ENCODE measurements at places on chromosomes 1 and 21.
A peak's percentile ranks its signal among the peaks of the same experiment; 100 is the strongest.

GRCh38 chr1:19209439-19209989, 552 bp downstream of the UBR4 start:
- DNase-seq: peak; percentile 53

DNA sequence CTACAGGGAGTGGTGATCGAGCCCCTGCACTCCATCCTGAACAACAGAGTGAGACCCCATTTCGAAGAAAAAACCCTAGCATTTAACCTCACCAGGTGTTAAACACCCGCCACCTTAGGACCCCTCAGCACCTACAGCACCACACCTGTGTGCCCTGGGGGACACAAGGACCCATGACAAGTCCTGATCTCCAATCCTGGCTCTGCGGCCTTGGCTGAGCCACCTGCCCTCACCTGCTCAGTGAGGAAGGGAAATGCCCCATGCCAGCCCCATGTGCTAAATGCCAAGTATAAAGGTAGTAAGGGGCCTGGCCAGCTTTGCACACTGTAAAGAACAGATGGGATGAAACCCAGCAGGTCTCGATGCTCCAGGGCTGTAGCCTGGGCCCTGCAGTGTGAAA, 11.1 kb downstream of the MRTO4 start:
- DNase-seq: no peak

DNA sequence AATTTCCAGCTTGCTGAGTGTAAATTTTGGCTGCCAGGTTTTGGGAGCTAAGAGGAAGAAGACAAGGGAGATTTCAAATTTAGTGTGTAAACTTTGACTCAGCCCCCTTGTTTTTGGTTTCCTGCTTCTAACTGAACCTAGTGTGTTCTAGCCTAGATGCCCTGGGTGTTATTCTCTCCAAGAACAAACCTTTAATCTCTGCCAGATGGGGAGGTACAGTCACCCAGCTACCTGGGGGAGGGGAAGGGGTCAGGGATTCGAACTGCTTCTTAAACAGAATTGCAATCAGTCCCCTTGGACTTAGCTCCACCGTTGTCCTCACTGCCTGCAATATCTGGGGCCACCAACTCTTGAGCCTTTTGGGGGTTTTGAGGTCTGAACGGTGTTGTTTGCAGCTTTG, 238.9 kb downstream of the KIF26B start:
- DNase-seq: no peak

DNA sequence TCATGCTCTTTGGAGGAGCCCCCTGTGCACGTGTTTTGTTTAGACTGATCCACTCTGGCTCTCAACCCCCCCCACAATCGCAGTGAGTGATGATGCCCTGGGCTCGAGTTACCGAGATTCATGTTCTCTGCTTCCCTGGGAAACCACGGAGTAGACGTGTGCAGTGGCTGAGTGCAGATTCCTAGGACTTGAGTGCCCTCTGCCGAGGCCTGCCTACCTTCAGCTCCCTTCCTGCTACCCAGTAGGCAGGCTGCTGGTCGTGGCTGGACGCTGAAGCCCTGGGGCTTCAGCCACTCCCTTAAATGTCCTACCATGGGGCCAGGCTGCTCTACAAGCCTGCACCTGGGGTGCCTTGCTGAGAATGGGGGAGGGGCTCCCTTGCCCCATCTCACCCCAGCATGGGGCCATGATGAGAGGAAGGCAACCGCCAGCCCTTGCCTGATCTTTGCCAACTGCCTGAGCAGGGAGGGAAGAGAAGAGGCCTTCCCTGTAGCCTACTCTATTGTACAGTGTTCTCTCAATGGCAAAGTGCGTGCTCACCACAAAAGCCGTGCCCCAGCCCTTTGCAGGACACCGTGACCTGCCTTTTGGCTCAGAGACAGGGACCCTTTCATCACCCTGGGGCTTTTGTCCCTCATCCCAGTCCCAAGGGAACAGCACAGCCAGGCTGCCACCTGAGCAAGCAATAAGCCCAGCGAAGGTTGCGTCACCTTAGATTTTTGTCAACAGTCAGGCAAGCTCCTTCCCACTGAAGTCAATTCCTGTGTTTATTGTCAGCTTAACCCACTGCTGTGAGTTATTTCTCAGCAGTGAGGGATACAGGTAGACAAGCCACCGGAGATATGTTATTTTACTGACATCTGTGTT, 4.1 kb upstream of the GRIK3 start:
- DNase-seq: no peak

GRCh38 chr1:36881068-36881405, 153.3 kb downstream of the GRIK3 start:
- no peak for DNase-seq

- DNase-seq: peak; percentile 56
Observed at GRCh38 chr1:89724369-89725010, 91.6 kb downstream of the LRRC8C start.

GRCh38 chr1:26852701-26853100, 10.2 kb upstream of the SFN start:
- no peak for DNase-seq

DNA sequence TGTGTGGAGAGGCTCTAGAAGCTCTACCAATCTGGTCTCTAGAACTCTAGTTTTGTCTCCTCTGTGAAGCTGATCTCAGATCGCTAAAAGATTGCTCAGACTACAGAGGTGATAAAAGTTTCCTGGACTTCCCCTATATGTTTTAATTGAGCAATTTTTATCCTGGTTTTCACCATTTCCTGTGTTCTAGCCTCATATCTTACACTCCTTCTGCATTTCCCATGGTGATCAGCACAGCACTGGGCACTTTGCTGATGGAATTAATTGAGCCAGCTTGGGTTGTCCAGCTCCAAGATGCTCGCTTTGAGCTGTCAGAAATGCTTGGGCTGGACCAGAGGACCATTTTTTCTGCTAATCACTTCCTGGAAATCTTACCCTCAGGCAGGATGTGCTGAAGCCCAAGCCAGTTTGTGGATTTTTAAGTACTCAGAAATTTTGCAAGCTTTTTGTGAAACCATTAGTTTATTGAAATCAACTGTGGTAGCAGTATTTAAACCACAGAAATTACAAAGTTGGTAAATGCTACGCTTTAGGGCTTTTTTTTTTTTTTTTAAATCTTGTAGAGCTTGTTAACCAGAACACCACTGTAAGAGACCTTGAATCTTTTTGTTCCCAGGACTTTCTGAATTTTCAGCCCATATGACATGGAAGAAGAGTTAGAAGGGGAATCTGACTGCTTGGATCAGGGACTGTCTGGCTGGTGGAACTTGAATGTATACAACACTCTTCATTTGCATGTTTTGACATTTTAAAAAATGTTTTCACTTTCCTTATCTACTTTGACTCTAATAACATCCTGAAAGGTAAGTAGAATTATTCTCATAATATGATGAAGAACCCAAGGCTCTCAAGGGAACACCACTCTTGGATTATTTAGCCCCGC, 28.4 kb downstream of the CD48 start:
- no peak for DNase-seq

GRCh38 chr1:236734141-236734765, 48.0 kb downstream of the ACTN2 start:
- peak; percentile 65 for DNase-seq

DNA sequence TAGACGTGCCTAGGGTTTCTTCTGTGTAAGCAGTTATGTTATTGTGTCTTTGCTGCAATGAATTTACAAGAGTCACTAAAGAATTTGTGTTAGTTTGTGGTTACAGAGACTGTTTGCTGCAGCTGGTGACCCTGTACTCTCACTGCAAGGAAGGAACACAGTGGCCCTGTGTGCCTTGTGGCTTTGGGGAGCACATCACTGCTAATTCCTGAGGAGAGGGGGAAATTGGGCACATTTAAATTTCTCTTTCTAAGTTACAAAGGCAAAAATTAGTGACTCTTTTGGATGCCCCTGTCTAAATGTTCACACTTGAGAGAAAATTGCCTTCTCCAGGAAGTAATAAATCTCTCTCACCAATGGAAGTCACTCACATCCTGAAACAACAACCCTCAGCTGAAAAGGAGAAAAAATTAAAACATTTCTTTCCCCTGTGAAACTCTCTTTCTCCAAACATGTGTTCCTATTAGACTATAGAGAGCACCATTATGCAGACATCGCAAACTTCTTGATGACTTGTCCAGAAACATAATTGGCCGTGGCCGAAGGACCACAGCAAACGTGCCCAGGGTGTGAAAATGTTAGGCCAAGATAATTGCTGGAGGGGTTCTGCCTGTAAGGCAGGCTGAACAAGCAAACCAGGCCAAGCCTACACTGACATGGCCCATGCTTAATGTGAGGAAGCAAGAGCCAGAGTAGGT, 32.3 kb upstream of the SPAG17 start:
- no peak for DNase-seq

DNA sequence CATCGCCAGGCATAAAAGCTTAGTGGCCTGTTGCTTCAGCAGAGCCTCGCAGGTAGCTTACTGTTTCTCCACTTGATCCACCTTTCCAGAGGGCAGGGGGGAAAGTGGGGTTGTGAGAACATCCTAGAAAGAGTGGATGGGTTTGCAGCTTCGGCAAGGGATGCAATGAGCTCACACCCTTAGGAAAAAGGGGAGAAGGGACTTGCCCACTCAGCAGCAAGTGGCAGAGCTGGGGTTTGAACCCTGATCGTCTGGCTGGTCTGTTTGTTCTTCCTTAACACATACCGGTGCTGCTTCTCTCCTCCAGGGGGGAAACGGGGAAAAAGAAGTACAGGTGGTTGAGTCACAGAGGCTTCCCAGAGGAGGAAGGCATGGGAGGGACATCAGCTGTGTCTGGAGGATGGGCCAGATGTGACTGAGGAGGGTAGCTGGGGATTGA, 1.0 kb downstream of the TMEM201 start:
- DNase-seq: no peak

- DNase-seq: peak; percentile 96
Observed at GRCh38 chr1:156502894-156503697, 2.5 kb upstream of the MEF2D start.

- no peak for DNase-seq
Observed at GRCh38 chr1:45355683-45356082, 15.4 kb upstream of the MUTYH start.

DNA sequence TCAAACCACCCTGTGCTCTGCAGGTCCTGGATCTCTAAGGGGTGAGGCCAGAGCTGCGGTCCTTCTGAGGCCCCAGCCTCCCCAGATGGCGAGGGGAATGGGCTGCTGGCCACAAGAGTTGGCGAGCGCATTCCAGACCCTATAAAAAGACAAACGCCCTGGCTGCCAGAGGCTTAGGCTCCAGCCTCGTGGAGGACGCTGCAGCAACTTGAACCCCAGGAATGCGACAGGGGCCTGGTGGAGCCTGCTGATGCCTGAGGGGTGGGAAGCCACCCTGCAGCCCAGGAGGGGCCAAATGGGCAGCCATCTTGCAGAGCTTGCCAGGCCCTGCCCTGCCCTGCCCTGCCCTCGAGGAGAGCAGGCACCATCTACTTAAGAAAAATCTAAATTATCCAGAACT, 8.6 kb downstream of the CACNA1S start:
- DNase-seq: no peak

DNA sequence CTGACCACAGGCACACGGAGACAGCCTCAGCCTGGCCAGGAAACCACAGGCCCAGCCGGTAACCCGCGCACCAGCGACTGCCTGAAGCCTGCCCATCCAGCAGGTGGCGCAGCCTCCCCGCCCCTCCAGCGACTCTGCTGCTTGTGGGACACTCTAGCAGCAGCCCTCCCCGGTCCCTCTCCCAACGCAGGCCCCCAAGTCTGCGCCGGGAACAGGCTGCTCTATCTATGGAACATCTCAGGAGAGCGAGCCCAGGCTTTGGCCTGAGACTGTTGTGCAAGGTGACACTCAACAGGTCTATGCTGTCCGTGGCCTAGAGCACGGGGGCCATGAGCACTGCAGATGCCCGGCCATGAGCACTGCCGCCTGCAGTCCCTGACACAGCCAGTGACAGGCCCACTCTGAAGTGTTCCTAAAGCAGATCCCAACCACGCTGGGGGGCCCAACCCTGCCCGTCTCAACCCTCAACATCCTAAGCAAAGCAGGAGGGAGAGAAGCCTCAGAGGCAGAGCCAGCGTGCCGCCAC, 28.4 kb downstream of the WDR4 start:
- peak; percentile 24 for DNase-seq

DNA sequence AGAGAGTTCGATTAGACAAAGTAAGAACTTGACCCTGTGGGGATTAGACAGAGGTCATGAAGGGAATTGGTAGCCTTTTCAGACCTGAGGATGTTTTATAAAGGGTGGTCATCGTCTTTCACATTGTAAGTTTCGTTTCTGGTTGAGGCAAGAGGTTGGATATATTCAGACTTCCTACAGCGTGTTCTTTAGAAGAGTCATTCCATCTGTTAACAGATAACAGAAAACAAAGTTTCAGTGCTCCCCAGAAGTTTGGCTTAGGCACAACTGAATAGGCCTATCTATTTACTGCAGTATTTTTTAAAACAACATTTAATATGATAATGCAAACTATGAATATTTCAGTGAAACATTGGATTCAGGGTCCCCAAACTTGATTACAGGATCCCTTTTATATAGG, 17.1 kb upstream of the IVNS1ABP start:
- DNase-seq: no peak

DNA sequence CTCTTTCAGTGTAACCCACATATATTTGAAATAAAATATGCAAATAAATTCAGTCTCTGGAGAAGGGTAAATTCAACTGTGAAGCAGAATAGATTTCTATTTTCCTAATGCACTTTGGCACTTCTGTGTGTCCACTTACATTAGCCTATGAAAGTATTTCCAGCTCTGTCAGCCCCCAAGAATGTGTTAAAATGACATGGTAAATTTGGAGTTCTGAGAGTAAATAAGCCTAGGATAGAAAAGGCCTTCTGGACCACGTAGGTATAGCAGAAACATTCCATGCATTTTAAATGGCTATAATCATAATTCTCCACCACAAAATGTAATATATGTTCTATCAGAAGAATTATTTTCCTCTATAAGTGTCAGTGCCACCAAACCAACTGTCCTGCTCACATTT, 276.2 kb downstream of the NEGR1 start:
- DNase-seq: no peak

GRCh38 chr21:45543710-45544448, 1.6 kb upstream of the SLC19A1 start:
- DNase-seq: no peak

DNA sequence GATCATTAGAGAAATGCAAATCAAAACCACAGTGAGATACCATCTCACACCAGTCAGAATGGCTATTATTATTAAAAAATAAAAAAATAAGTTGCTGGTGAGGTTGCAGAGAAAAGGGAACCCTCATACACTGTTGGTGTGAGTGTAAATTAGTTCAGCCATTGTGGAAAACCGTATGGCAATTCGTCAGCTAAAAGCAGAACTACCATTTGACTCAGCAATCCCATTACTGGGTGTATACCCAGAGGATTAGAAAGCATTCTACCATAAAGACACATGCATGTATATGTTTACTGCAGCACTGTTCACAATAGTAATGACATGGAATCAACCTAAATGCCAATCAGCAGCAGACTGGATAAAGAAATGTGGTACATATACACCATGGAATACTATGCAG, 42.2 kb downstream of the GIPC2 start:
- DNase-seq: no peak

GRCh38 chr1:221029981-221030649, 150.9 kb downstream of the HLX start:
- no peak for DNase-seq
